NCI-H2029 treated with DMSO at 0.1 percent for 48 hours (cell line): ENCODE measurements at places on chromosomes 12 and 14.

- no peak for DNase-seq
Observed at GRCh38 chr12:45223868-45224267, 8.0 kb downstream of the ANO6 start.

DNA sequence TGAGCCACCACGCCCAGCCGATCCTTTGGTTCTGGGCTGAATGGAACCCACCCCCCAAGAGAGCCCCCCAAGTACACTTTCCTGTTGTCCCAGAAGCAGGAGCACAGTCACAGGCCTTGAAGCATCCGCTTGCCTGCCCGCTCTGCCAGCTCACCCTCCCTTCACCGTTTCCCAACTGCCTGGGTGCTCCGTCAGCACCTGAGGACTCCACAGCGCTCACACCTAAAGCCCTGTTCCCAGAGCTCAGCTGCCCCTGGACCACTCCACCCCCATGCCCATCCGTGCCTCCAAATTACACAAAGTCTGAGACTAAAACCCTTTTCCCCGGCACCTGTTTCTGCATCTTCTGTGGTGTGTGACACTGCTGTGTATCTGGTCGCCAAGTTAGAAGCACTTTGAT lies 44.3 kb upstream of the TRAF3 start:
- no peak for DNase-seq

DNA sequence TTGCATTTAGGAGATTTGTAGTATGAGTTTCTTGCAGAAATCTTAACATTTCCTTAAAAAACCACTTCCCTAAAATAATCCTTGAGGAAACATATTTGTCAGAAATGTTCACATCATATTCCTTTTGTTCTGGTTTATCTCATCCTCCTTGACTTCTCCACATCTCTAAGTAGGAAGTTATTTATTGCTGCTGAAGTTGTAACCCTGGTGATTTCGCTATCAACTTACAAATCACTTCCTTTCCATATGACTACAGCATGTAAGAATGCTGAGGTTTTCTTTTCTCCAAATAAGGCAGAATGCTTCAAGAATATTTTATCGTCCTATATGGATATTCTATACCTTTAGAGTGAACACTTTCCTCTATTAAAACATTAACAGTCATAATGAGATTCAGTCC lies 751.7 kb downstream of the NRXN3 start:
- DNase-seq: no peak

DNA sequence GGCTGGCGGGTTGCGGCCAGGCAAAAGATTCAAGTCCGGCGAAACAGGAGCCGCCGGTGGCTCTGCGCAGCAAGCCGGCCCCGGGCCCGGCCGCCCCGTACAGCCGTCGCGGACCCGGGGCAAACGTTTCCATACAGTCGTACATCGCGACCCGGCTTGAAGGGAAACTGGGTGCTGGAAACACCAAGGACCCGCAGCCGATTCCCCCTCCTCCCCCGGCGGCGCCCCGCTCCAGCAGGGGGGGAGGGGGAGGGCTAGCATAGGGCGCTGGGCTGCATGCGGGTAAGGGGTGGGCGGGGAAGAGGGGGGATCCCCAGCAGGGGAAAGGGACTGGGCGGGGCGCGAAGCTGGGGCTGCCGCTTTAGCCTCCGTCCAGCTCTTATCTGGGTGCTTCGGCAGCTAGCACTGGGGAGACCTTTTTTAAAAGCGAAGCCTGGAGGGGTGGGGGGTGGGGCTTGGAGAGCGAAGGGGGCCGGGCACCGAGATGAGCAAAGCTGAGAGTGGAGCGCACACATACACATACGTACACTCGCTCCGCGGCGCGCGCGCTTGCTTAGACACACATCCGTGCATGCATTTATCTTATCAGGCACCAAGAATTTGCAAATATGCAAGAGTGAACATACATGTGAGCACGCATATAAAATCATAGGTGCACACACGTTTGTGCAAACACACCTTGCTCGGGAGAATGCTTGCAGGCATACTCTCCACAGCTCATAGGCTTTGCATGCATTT lies 11.9 kb downstream of the RARG start:
- DNase-seq: no peak

DNA sequence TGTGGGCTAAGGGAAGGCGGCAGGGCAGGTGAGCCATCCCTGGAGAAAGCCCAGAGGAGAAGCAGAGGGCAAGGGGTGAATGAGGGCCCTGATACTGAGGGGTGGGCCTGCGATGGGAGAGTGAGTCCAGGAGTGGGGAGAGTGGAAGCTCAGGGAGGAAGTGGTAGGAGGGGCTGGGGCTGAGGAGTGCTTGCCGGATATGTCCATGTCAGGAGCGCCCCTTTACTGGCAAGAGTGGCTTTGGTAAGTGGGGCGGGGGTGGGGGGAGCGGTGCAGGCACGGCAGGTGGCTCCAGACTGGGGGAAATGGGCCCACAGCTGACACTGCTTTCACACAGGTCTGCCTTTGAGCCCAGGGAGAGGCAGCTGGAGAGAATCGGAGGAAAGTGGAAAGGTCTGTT lies 86.4 kb upstream of the GPR68 start:
- DNase-seq: no peak

DNA sequence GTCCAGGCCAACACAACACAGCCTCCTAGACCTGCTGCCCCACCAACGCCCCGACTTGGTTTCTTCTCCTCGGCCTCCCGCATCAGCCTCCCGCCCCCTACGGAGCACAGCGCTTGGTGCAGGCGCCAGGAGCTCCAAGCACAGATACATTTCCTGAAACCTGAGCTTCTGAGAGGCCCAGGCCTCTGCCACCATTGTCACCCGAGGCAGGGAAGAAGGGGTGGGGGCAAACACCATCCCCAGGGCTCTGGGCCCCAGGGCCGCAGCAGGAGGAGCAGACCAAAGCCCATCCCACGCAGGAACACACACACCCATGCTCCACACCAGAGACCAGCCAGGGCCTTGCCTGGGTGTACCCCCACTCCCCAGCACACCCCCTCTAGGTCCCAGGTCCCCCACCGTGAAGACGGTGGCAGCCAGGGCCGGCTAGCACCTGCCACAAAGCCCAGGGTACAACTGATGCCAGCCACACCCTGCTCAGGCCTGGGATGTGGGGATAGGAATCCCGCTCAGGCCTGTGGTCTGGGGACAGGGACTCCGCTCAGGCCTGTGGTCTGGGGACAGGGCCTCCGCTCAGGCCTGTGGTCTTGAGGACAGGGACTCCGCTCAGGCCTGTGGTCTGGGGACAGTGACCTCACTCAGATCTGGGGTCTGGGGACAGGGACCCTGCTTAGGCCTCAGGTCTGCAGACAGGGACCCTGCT lies 5.4 kb downstream of the JAG2 start:
- peak; percentile 46 for DNase-seq

- no peak for DNase-seq
Observed at GRCh38 chr14:70887207-70887681, 20.0 kb upstream of the PCNX1 start.

GRCh38 chr14:54918427-54918826 lies 15.8 kb upstream of the GCH1 start:
- DNase-seq: no peak

GRCh38 chr12:90940872-90941499 lies 14.0 kb downstream of the CCER1 start:
- DNase-seq: peak; percentile 45
